HCT116 (cell line): ENCODE measurements at places on chromosomes 7 and 10. TPM values are rescaled to one million over a fixed set of nuclear protein-coding genes. Genes with fewer than 3 reads are reported as not detected.

Gene FBXL13
- 1.0 TPM for total RNA-seq

GRCh38 chr7:20030915-20031362 lies 186.2 kb downstream of the MACC1 start:
- H3K27ac ChIP-seq: no peak overlapping the region
- no peaks in the 10 kb centered on the region for H3K27me3 ChIP-seq
- H3K4me1 ChIP-seq: peaks cover 13% of the 10 kb centered on the region
- H3K4me3 ChIP-seq: no peak overlapping the region
- no peaks in the 10 kb centered on the region for H3K36me3 ChIP-seq

Gene LFNG
- 14.3 TPM for total RNA-seq

DNA sequence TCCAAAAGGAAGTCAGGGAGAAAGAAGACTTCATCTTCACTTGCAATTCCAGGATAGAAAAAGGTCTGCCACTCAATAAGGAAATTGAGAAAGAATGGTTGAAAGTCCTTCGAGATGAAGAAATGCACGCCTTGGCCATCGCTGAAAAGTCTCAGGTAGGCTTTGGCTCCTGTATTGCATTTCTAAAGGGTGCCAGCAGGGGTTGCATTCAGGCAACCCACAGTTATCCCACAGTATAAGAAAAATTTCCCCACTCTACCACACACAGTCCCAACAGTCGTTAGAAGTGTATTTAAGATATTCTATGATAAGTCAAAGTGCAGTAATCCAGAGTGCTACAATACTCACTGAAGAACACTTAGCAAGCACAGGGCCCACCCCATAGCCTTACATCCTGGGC lies 93.4 kb upstream of the FGL2 start:
- H3K4me1 ChIP-seq: no peaks in the 10 kb centered on the region
- DNase-seq: no peak
- H3K4me3 ChIP-seq: no peak overlapping the region

- no peaks in the 10 kb centered on the region; the same call in 1 of the 2 replicates for H3K4me1 ChIP-seq
- DNase-seq: no peak
- no peaks in the 10 kb centered on the region for H3K27me3 ChIP-seq
- peak overlapping the region; percentile 77 for H3K27ac ChIP-seq
- peak overlapping the region; percentile 90 for H3K4me3 ChIP-seq
- peaks cover 8% of the 10 kb centered on the region; the same call in 1 of the 2 replicates for H3K36me3 ChIP-seq
Measured at GRCh38 chr7:152674860-152675758, 832 bp downstream of the XRCC2 start.

DNA sequence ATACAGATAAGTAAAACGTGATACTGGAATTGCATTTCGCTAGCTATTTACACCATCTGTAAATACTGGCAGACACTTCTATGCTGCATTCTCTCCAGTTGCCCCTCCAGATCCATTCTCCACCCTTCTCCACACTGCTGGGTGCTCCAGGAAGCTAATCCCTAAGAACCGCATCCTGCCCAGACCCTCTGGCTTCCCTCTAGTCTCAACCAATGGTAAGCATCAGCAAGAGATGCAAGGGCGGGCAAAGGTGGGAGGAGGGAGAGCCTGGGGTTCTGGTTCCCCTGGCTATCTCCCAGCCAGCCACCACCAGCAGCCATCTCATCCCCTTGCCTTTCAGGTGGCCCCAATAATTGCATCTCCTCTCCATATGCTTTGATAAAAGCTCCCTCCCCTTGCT lies 84.4 kb downstream of the AMPH start:
- H3K4me3 ChIP-seq: no peak overlapping the region
- no peaks in the 10 kb centered on the region for H3K4me1 ChIP-seq
- H3K27me3 ChIP-seq: peaks cover 44% of the 10 kb centered on the region
- no peak overlapping the region for H3K27ac ChIP-seq
- H3K36me3 ChIP-seq: no peaks in the 10 kb centered on the region

Gene AGAP6
- 13.1 TPM for total RNA-seq

GRCh38 chr10:124346831-124347230 lies 71.9 kb downstream of the OAT start:
- H3K27me3 ChIP-seq: no peaks in the 10 kb centered on the region
- H3K4me3 ChIP-seq: no peak overlapping the region
- H3K36me3 ChIP-seq: no peaks in the 10 kb centered on the region
- no peak for DNase-seq
- no peaks in the 10 kb centered on the region for H3K4me1 ChIP-seq
- no peak overlapping the region for H3K27ac ChIP-seq
